Hepatocyte (in vitro differentiated cells): ENCODE measurements at places on chromosomes 7 and 10. TPM values are rescaled to one million over a fixed set of nuclear protein-coding genes. Genes with fewer than 3 reads are reported as not detected.

The IDE gene
- total RNA-seq, result 35.9 and 39.7 TPM in 2 replicates

The SLC39A12 gene
- total RNA-seq, result not detected in 2 replicates

The DNAJC9 gene
- 24.5 and 27.2 TPM in 2 replicates for total RNA-seq

The ASZ1 gene
- not detected in 2 replicates for total RNA-seq

The FAM24B gene
- total RNA-seq, result not detected in 2 replicates

The BTAF1 gene
- 45.0 and 45.4 TPM in 2 replicates for total RNA-seq

The ANKRD1 gene
- 99.9 and 105 TPM in 2 replicates for total RNA-seq

The UTF1 gene
- not detected in 2 replicates for total RNA-seq

The GNAT3 gene
- total RNA-seq, result not detected in 2 replicates

The GRID2IP gene
- total RNA-seq, result 0.44 and 0.73 TPM in 2 replicates
